ENCODE measurements at places on chromosomes 16 and 17.

DNA sequence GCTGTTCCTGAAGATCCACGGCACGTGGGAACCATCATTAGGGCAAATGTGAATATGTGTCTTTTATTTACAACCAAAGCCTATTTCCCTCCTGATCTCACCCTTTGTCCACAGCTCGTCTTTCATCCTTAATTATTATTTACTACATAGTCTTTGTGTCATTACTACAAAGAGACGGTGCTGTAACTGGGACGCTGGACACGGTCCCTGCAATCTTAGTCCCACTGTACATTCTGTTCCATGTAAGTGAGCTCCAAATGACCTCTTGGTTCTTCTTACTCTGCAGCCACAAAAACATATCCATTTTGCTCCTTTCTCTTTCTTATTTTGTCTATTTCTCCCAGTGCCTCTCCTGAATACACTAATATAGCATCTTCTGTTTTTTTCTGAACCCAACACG is 12.7 kb upstream of the KRT23 start:
- DNase-seq = no peak

GRCh38 chr16:71895679-71896365 is 491 bp downstream of the IST1 start:
- DNase-seq = peak; percentile 36

DNA sequence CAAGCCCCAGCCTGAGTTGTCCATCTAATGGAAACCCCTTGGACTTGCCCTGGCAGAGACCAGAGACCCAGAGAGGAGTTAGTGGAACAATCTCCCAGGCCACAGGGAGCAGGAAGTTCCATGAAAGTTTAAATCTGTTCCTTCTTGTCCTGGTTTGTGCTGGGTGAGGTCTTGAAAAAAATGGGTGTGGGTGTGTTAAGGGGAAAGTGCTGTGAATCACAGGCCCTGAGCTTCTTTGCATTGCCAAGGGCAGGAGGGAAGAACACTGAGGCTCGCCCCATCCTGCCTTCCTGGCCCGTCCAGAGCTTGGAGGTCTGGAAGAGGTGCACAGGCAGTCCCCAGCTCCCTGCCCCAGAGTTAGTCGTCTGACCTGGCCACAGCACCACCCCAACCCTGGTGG is 2.3 kb downstream of the ADORA2B start:
- no peak for DNase-seq

DNA sequence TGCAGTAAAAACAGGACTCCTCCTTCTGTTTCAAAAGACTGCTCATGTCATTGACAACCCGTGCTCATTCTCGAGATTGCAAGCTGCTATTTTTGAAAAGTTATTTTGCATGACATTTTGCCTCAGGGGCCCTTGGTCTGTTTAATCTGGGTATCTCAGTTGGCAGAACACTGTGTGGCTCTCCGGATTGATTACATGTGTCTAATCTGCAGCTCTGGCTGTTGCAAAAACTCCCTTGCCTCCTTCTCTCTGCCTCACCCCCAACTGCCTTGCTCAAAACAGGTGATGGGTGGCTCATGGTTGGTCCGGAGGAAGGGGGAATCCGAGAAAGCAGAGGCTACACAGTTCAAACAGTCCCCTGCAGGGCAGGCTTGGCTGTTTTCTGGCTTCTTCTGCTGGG is 25.3 kb downstream of the GINS3 start:
- no peak for DNase-seq

DNA sequence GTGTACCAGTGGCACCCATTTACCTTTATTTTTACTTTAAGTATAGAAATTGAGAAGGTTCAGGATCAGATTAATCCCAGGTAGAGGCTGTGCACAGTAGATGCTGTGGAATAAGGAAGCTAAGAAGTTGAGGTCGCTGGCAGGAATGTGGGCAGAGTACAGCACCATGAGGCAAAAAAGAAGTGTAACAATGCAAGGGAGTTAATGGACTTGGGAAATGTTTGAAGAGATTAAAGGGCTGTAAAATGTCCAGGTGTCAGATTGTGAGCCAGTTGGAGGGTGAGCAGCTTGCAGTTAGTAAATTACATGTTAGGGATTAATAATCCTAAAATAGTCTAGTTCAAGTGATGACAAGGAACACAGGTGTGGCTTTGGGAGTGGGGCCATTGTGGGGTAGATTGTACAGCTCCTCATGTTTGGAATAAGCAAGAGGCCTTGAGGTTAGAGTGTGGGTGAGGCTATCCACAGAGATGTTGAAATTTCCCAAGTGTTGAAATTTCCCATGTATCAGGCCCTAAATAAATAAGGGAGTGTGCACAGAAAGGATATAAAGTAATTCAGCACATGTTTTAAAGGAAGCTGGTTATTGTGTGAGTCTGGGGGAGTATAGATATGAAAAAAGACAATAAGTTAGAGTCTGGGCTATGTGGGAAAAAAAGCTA is 21.5 kb downstream of the TAT start:
- DNase-seq = no peak

DNA sequence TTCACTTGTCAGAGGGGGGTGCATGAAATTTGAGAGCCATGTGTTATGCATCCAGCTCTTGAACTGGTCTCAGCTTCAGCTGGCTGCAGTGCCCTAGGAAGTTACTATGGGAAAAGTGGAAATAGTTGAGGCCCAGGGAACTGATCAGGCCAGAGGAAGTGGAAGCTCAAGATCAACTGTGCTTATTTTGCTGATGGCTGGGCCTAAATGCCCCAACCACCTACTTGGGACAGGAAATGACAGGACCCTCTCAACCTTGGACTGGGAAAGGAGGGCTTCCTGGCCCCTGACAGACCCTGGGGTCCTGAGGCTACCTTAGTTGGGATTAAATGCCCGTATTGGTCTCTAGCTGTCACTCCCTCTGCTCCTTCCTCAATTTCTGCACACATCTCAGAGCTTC is 1.2 kb upstream of the TAOK2 start:
- DNase-seq = no peak

DNA sequence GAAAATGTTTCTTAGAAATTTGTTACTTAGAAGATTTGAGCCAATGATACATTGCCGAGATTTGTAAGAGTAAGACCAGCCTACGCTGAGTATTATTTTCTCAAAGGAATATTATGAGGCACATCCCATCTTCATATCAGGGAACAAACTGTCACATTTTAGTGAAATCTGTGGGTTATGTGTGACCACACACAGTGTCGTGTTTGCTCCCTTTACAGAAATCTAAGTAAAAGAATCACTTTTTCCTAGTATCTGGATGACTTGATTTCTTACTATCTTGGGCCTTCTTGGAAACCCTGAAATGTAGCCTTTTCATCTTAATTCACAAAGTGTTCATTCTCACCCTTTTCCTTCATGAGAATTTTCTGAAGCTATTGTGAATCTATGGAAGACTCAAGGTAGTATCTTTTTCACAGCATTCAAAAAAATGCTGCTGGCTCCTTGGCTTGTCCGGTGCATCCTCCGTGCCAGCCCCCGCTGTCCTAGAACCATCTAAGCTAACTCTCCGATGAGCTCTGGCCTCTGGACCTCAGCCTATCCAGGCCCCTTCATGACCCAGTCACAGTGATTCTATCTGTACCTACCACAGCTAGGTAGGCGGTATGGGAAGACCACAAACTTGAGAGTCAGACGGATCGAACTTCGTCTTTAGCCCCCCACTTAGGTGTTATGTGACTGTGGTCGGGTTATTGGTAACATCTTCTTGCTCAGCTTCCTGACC is 524.3 kb downstream of the MAF start:
- no peak for DNase-seq

All from stimulated activated CD8-positive, alpha-beta memory T cell treated with anti-CD3 and anti-CD28 coated beads, Interleukin-7, amount 100 ng/mL, for 4 hours (primary cell).